ENCODE measurements at places on chromosomes 5 and 9.

- DNase-seq, result no peak
Measured at GRCh38 chr5:115064380-115064779, 105.3 kb downstream of the TRIM36 start.

GRCh38 chr5:176441921-176442323 lies 6.3 kb upstream of the FAF2 start:
- DNase-seq, result no peak

DNA sequence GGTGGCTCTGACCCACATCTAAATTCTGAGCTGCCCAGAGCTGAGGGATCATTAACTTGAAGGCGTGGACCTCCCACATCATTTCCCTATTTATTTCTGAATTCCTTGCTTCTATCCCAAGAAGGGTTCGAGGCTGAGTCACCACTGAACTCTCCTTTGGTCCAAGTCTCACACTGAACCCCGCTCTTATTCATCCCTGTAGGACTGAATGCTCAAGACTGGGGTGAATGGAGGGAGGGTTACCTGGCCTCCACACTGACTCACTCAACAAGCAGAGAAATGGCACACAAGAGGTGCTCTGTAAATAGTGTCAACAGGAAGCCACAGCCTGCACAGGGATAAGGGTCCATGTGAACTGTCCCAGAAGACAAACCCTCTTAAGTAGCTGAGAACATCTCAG lies 79.1 kb upstream of the FSTL4 start:
- DNase-seq, result no peak

DNA sequence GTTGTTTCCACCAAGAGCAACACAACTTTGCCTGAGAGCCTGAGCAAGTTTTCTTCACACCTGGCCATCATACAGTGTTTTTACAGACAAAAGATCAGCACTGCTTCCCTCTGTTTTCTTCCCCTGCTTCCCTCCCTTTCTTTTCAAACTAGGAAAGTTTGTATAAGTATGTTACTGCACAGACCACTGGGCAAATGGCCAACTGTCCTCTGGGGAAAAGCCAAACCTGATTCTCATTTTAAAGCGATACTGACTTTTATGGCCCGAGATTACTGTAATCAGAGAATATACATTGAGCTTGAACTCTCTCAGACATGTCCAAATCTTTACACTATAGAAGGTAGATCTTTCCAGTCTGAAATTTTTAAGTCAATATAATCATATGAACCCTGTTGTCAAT lies 415.0 kb downstream of the NFIB start:
- no peak for DNase-seq

DNA sequence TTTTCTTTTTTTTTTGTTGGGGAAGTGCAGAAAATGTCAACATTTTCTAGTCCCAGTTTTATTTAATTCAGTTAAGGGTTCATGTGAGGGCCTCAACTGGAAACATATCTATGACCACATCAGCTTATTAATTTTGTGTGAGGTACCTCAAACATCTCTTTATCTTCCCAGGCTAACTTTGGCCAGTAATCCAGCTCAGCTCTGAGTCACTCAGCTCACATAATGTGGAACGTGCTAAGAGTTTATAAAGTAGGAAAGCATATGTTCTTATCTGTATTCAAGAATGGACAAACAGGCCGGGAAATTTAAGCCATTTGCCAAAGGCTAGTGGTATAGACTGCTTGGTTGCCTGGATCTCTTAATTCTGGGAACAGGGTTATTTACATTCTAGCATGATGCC lies 118.4 kb downstream of the INSYN2B start:
- no peak for DNase-seq

GRCh38 chr5:42600441-42600840 lies 156.2 kb upstream of the CCDC152 start:
- no peak for DNase-seq

DNA sequence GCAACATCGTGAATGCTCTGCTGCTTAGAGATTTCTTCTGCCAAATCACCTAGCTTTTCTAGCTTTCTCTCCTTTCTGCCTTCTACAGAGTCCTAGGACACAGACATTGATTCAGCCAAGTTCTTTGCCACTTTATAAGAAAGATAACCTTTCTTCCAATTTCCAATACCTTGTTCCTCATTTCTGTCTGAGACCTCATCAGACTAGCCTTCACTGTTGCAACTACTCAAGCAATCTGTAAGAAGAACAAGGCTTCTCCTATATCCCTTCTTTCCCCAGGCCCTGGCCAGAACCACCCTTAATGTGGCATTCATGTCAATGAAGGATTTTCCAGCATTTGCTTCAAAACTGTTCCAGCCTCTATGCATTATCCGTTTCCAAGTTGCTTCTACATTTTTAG lies 24.3 kb downstream of the FBXO10 start:
- no peak for DNase-seq

- DNase-seq, result no peak
Measured at GRCh38 chr9:121599872-121600585, 51.4 kb upstream of the DAB2IP start.

DNA sequence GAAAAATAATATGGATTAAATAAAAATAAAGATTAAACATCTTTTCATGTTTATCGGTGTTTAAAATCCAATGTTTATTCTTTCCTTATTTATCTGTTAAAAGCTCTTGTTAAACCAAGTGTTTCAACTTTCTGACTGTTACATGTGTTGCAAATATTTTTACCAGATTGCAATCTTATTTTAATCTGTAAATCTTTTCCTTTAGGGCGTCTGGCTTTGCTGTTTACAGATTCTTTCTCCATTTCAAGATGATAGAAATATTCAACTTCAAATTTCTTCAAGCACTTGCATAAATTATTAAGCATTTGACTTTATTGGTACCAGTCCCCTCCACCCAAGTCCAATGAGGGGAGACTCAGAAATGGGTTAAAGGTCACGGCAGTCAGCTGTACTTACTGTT lies 16.9 kb upstream of the ABCA1 start:
- DNase-seq, result no peak

GRCh38 chr9:136838314-136839228 lies 3.7 kb upstream of the AJM1 start:
- no peak for DNase-seq

DNA sequence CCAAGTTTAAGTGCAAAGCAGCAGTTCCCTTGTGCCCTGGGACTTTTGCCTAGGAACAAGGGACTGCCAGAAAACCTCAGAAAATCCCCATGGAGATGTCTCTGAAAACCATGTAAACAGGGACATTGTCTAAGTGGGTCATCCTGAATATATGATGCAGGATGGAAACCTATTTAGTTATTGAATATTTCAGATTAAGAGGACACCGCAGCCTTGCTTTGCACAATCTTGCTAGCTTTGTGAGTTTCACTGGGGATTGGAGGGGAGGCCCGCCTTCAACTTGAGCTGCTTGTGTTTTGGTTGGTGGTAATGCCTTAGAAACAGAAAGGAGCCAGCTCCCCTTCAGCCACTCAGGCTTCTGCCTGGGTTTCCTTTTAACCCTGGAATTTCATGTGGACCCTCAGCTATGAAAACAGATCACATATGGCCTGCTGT lies 112.8 kb downstream of the C9orf152 start:
- DNase-seq, result no peak

DNA sequence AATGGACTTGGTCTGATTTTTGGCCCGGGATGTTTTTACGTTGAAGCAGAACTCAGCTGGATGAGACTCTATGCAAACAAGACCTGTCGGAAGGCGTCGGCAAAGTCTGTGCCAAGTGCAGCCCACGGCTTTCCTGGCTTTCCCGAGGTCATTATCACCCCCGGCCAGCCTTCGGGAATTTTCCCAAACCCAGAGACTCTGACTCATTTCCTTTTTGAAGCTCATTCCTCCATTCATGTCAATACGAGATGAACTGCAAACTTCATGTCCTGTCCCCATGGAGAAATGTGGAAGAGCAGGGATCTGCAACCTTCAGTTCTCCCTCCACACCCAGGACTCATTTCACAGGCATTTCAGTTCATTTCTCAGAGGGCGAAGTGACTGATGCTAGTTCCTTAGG lies 95.3 kb downstream of the IRX2 start:
- DNase-seq, result no peak

GRCh38 chr9:19102181-19102630 lies 498 bp downstream of the HAUS6 start:
- DNase-seq, result peak; percentile 16

DNA sequence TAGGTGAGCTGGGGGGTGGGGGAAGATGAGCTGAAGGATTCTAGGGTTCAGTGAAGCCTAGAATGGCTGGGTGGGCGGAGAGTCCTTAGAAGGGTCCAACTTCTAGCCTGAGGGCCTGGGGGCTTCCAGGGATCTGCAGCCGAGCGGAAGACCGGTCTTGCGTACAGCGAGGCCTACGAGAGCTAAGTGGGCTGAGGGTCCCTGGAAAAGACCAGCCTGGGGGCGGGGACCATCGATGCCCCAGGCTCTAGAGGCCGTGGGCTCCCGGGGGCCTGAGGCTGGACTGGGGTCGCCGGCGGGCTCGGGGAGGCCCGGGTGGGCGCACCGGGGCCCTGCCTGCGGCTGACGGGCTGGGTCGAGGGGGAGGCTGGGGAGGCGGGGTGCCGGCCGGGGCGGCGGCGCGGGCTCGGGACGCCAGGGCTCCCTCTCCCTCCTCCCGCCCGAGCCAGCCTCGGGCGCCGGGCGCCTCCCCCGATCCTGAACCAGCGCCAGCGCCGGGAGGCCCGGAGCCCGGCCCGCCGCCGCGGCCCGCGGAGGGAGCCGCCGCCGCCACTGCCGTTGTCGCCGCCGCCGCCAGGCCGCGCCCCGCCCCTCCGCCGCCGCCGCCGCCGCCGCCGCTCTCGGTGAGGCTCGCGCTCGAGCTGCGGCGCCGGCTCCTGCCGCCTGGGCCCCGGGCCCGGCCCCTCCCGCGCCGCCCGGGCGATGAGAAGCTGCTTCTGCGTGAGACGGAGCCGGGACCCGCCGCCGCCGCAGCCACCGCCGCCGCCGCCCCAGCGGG lies at the start of gene MVB12B:
Gene MVB12B, plus strand, starts transcription at position 602 of the 778 bp plus-strand sequence. Its CDS starts 101 bp downstream, at position 703.
- DNase-seq, result peak; percentile 56

DNA sequence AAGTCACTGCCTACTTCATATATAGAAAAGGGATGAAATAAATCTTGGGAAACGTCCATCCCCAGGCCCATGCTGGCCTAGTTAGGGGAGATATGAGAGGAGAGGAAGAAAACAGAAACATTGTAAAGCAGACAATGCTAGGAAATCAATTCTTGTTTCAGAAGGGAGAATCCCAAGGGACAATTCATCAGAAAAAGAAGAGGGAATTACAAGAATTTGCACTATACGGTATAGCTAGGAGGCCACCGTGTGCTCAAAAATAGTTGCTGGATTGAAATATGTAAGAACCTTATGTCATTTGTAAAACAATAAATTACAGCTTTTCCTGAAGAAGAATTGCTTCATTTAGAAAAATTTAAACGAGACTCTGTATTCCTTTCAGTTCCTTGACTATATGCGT lies 8.3 kb upstream of the SHC3 start:
- DNase-seq, result no peak

GRCh38 chr5:179889885-179890284 lies 17.8 kb downstream of the TBC1D9B start:
- DNase-seq, result no peak

- no peak for DNase-seq
Measured at GRCh38 chr9:27369591-27369990, 72.6 kb upstream of the EQTN start.

Data from stimulated activated CD4-positive, alpha-beta T cell treated with anti-CD3 and anti-CD28 coated beads, Interleukin-15, amount 100 ng/mL, for 24 hours (primary cell).